Left kidney (tissue), 8 donors: ENCODE measurements at places on chromosomes 6 and 20. TPM values are rescaled to one million over a fixed set of nuclear protein-coding genes. Genes with fewer than 3 reads are reported as not detected.

The CST4 gene
- not detected for polyA plus RNA-seq

The CALHM4 gene
- 1.4 TPM for polyA plus RNA-seq

The GUCA1A gene
- 0.38 TPM for polyA plus RNA-seq

The ENPP1 gene
- 25.9 TPM for polyA plus RNA-seq

The EMILIN3 gene
- 7.7 TPM for polyA plus RNA-seq
